Activated T-cell treated with anti-CD3 and anti-CD28 coated beads for 24 hours (primary cell): ENCODE measurements at places on chromosomes 6 and 20.

DNA sequence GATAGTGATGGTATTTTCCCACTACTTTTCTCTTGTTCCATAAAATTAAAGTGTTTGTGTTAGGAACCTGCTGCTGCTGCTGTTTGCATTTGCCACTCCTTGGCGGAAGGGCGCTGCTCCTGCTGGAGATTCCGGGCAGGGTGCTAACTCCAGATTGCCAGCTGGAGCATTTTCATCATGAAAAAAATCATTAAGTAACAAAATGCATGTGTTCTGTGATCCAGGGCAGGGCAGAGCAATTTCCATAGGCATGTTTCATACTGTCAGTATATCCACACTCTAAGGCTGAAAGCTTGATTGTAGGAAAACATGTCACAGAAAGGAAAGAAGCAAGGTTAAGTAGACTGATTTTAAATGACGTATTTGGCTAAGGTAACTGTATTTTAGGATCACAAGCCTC lies 24.0 kb downstream of the PBOV1 start:
- DNase-seq: no peak

GRCh38 chr6:130934848-130935585 lies 107.8 kb downstream of the SMLR1 start:
- no peak for DNase-seq

- DNase-seq: no peak
These were observed 43.5 kb upstream of the TINAG start for GRCh38 chr6:54264581-54265272.

DNA sequence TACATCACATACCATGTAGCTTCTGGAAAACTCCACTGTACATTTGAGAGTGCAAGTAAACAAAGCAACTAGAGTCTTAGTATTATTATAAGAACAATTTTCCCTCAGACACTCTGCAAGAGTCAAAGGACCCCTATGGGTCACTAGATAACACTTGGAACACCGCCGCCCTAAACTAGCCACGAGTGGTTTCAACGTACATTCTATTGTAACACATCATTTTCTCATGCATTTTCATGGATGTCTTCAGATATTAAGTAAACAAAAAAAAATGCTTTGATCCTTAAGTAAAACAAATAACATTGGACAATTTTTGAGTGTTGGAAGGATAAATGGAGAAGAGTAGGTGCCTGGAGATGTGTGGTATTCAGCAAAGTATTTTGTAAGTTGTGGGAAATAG lies 3.2 kb upstream of the RNF146 start:
- DNase-seq: no peak

- DNase-seq: no peak
These were observed 32.4 kb upstream of the RPP40 start for GRCh38 chr6:5036269-5036668.
